ENCODE measurements at places on chromosomes 16 and 17.

GRCh38 chr17:78324391-78325075 lies 35.3 kb downstream of the SOCS3 start:
- DNase-seq, result peak; percentile 76

DNA sequence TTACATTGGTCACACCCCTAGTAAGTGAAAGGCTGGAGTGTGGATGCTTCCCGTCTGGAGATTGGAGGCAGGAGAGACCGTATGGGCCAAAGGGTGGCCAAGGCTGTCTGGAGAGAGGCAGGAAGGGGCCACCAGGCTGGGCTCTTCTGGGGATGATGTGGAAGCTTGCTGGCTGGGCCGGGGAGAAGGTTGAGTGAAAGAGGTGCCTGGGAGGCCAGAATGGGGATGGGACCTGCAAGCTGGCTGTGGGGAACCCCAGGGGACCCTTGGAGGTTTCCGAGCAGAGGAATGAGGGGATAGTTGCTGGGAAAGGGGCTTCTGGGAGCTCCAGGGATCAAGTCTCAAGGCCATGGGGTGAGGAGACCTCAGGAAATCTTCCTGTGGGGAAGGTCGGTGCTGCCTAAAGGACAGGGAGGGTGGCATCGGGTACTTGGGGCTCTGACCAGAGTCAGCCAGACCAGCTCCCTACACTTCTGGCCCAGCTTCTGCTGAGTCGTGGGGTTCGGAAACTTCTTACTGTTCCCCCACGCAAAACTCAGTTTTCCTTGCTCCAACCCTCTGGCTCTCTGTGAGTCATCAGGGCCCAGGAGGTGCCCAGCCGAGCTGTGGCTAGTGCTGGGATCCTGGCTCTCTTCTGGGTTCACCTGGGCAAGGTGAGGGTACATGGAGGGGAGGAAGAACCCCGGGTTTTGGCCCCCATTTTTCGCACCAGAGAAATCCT lies 3.1 kb downstream of the MRC2 start:
- DNase-seq, result no peak

- peak; percentile 16 for DNase-seq
These were observed 44.9 kb upstream of the KDM6B start for GRCh38 chr17:7789131-7789530.

GRCh38 chr17:75908201-75908600 lies 3.5 kb upstream of the MRPL38 start:
- DNase-seq, result no peak

DNA sequence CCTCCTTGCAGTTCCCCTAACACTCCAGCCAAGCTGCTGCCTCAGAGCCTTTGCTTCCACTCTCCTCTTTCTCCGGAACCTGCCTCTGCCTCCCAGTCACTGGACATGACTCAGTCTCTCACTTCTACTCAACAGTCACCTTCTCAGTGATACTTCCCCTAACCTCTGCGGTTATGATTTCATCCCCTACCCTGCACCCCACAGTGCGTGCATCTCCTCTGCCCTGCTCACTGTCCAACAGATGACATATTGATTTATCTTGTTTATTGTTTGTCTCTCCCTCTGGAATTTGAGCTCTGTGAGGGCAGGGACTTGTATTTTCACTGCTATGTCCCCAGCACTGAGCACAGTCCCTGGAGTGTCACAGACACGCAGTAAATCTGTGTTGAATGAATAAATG lies 100.7 kb downstream of the CYLD start:
- DNase-seq, result peak; percentile 32

DNA sequence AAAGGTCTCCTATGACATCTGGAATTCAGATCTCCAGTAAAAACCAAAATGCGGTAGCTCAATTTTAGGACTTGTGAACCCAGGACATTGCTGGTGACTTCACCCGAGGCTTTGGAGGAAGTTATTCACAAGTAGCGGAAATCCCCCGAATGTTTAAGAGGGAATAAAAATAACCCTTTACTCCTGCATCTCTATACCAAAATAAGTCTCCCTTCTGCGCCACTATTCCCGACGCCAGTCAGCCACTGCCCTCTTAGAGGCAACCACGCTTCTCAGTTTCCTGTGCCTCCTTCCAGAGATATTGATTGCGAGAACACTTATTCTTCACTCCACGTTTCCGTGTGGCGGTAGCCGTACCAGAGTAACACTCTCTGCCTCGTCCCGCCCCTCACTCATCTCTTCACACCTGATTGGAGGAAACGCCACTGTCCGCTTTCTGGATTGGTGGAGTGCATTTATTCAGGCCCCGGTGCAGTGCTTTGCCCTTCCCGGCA lies 27.4 kb downstream of the EMP2 start:
- DNase-seq, result peak; percentile 59

DNA sequence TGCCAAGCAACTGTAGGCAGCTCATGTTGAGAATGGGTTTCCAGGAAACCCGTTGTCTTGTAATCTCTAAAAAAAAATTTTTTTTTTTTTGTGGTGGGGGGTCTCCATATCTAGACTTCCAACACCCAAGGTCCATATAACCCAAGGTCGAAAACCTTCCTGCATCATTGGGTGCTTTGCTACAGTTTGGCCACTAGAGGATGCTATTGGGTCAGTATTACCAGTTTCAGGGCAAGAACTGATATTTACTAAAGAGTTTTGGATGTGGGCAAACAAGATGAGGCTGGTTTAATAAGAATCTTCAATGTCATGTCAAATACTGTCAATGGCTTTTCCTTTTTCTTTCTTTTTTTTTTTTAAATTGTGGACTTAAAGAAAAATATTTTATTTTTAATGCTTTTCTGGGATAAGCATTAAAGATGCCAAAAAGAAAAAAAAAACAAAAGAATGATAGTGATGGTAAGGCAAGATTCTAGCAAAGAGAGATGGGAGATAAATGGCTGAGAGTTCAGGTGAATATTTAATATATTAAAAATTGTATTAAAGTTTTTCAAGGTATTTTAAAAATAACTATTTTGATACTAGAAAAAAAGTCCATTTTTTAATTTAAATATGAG lies 62.2 kb downstream of the DHRS7C start:
- peak; percentile 76 for DNase-seq

DNA sequence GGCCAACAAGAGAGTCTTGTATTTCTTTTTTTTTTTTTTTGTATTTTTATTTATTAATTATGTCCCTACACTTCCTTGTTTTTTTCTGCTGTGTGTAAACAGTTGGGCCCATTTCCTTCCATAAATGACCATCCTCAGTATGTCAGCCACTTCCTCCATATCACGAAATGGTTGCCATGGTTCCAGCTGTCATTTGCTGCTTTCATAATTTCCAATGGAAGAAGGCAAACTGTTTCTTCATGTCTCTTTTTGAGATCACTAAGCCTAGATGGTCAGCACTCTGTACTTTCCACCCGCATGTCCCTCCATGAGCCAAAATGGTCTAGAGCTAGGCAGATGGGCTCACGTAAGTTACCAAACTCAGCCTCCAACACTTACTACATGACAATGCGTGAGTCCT lies 133.5 kb upstream of the FOXF1 start:
- no peak for DNase-seq

- no peak for DNase-seq
These were observed 21.9 kb downstream of the ZNF423 start for GRCh38 chr16:49833796-49834530.

- no peak for DNase-seq
These were observed 82.4 kb downstream of the NDE1 start for GRCh38 chr16:15732416-15732815.

All from hematopoietic multipotent progenitor cell treated with erythropoietin and hydrocortisone succinate and interleukin-3 and kit ligand, for 4 days (in vitro differentiated cells).